ENCODE measurements at places on chromosomes 5 and 9. TPM values are rescaled to one million over a fixed set of nuclear protein-coding genes. Genes with fewer than 3 reads are reported as not detected.
A peak's percentile ranks its signal among the peaks of the same experiment; 100 is the strongest.

- no peak for DNase-seq
These were observed 183.7 kb downstream of the TLR4 start for GRCh38 chr9:117887941-117888340.

Gene FSTL4
- total RNA-seq = not detected

Gene PROB1
- 0.51 TPM for total RNA-seq

DNA sequence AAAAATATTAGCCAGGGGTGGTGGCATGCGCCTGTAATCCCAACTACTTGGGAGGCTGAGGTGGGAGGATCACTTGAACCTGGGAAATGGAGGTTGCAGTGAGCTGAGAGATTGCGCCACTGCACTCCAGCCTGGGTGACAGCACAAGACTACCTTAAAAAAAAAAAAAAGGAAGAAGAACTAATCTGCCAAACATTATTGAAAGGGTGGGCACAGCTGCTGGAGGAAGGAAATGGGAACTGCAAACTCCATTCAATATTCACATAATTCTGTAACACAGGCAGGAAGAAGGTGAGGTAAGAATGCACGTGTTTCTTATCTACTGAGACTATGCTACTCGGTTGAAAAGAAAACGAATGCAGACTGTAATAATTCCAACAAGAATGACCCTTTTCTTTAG, 121.1 kb upstream of the GNA14 start:
- no peak for DNase-seq

DNA sequence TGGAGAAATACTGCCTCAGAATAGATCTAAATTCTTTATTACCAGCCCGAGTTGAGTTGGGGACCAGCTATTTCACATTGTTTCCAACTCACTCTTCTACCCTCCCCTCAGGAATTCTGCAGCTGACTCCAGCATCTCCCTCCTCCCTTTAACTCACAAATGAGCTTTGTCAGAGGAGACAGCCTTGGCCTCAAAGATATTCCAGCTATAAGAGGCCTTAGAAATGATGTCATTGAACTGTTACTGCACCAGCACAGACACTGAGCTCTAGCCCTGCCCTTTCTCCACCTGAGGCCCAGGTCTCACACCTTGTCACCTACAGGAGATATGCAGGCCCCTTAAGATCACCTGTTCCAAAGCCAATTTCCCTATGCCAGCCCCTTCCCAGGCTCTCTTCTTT, 78.4 kb upstream of the ATP10B start:
- DNase-seq = peak; percentile 21

Gene TEK
- total RNA-seq = 0.26 TPM

GRCh38 chr5:91313757-91314673, 69.1 kb downstream of the ARRDC3 start:
- peak; percentile 94 for DNase-seq

DNA sequence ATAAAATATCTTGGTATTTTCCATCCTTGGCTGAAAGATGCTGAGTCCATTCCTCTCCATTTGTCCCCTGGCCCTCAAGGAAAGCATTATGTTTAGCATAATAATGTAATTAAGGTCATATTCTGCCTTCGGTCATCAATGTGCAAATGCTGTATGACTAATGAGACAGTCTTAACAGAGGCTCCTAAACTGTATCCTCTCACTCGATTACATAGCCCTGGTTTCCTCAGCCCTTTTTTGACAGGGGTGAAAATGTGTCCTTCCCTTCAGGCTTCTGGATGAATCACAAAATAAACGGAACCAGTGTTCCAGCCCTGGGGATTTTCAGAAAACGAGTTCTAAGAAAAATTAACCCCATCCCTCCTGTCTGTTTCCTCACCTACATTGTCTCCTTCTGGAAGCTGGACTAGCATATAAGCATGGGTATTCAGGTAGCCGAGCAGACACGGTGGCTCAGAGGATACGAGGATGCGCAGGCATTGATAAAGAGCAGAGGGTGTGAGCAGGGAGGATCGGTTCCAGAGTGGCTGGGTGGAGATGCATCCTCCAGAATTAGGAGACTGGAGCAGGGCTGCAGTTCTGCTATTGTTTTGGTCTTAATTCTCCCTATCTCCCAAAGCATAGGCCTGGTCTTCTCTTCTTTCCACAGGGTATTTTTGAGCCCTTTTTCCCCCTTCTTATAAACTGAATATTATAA, 742.9 kb downstream of the TLR4 start:
- DNase-seq = peak; percentile 0

Gene GFI1B
- total RNA-seq = not detected

Gene PCA3
- not detected for total RNA-seq

Gene FBN2
- total RNA-seq = 49.0 TPM

Gene CSF1R
- not detected for total RNA-seq

Gene SPINK13
- total RNA-seq = not detected

GRCh38 chr9:17005056-17005823, 129.6 kb upstream of the CNTLN start:
- peak; percentile 37 for DNase-seq

- DNase-seq = no peak
These were observed 27.1 kb downstream of the CDH9 start for GRCh38 chr5:27011274-27011673.
